Colonic mucosa (tissue), 4 donors: ENCODE measurements at places on chromosomes 1 and 21. TPM values are rescaled to one million over a fixed set of nuclear protein-coding genes. Genes with fewer than 3 reads are reported as not detected.

LYPD8 gene
- total RNA-seq, result 40.8 TPM

DNA sequence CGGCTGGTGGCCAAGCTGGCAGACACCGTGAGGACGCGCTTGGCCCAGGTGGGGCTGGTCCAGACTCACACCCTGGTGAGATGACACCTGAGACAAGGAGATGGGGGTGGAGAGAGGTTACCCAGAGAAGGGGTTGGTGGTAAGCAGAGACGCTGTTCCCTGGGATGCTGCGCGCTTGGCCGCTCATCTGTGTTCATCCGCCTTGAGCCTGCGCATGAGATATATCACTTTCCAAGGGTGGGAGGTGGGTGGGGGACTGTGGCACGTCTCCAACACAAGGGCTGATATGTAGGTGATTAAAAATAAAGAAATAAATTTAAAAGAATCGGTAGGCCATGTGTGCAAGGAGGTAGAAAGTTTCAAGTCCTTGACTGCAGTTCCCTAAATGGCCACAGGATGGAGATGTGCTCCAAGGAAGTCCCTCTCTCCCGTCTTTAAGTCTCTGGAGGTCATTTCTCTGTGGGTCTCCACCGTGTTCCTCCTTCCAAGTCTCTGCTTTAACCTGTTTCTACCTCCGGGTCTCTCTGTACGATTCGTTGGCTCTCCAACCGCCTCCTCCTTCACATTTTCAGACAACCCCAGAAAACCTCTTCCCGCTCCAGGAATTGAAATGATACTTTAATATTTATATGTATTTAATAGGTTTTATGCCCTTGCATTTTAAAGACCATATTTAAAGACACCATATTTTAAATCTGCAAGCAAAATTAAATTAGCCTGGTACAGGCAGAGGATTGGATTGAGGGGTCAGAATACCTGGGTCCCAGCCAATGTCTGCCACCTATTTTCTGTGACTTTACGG lies 4.5 kb downstream of the TTC24 start:
- H3K27me3 ChIP-seq, result no peaks in the 10 kb centered on the region
- no peak overlapping the region for H3K4me3 ChIP-seq
- H3K27ac ChIP-seq, result no peak overlapping the region
- no peaks in the 10 kb centered on the region for H3K36me3 ChIP-seq
- DNase-seq, result peak; percentile 84

KLF17 gene
- total RNA-seq, result not detected

DNA sequence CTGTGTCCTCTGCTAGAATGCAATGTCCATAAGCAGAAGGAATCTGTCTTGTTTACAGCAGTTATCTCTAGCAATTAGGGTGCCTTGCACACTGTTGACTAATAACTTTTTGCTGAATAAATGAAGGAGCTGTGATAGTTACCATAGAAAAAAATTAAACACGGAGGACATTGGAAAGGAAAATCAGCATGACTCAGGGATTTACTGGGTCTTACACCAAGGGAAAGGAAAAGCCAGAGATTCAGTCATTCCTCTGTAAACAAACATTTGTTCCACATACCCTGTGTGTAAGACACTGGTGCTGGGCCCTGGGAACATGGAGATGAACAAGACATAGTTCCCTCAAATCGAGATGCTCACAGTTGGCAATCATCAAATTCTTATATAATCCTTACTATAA lies 183.3 kb downstream of the PTGER3 start:
- H3K27ac ChIP-seq, result no peak overlapping the region
- H3K27me3 ChIP-seq, result no peaks in the 10 kb centered on the region
- H3K4me1 ChIP-seq, result no peaks in the 10 kb centered on the region
- no peak overlapping the region for H3K4me3 ChIP-seq
- H3K36me3 ChIP-seq, result no peaks in the 10 kb centered on the region

DNA sequence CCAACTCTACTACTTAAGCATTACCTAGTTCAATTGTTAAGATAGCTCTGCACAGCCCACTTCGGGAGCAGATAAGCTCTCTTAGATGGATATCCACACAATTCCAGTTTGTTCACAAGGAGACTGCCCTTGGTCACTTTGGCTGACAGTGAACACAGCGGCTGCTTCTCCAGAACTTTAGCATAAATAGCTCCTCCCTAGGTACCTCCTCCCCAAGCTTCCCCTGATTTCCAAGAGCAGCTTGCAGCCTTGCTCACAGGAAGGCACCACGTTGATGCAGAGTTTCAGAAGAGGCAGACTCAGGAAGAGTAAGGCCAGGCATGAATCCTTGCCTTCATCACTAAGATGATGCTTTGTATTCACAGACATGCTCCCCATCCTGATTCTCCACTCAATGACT lies 24.7 kb downstream of the TFF3 start:
- no peaks in the 10 kb centered on the region for H3K27me3 ChIP-seq
- H3K4me3 ChIP-seq, result no peak overlapping the region
- H3K36me3 ChIP-seq, result no peaks in the 10 kb centered on the region
- no peak overlapping the region for H3K27ac ChIP-seq
- DNase-seq, result no peak
- H3K4me1 ChIP-seq, result no peaks in the 10 kb centered on the region

KIF21B gene
- total RNA-seq, result 3.1 TPM
